ENCODE measurements at places on chromosomes 1 and 21. TPM values are rescaled to one million over a fixed set of nuclear protein-coding genes. Genes with fewer than 3 reads are reported as not detected.

DNA sequence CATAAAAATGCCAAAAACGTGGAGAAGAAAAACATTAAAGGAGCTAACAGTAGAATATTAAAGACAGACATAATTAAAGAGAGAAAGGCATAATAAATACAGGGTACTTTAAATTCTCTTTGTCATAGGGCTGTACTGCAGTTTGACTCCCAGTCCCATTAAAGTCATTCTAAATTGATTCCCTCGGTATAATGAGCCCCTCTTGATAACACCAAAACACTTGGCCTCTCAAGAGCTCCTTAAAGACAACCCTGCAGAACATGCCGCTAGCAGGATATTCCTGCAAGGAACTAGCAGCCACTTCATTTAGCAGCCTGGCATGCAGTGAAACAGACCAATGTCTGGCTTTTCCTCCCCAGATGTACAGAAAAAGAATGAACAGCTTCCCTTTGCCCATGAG is 273.8 kb upstream of the ESRRG start:
- no peak for DNase-seq

Gene RNU1-1
- polyA plus RNA-seq: 1.5 TPM

DNA sequence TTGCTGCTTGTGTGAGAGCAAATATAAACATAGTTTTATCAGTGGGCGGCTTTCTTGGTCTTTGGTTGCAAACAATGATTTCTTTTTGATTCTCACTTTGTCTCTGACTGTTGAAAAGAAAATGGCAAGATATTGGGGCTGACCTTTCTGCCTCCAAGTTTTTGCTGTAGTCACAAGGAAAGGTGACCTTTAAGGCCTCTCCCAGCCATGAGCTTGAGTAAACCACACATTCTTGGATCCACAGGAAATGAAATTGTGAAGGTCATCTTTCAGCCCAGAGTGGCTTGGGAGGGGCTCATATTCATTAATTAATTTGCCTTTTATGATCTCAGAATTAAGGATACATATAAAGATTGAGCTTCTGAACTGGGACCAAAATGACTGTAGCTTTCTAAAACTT is 241.6 kb downstream of the BACH1 start:
- no peak for DNase-seq

DNA sequence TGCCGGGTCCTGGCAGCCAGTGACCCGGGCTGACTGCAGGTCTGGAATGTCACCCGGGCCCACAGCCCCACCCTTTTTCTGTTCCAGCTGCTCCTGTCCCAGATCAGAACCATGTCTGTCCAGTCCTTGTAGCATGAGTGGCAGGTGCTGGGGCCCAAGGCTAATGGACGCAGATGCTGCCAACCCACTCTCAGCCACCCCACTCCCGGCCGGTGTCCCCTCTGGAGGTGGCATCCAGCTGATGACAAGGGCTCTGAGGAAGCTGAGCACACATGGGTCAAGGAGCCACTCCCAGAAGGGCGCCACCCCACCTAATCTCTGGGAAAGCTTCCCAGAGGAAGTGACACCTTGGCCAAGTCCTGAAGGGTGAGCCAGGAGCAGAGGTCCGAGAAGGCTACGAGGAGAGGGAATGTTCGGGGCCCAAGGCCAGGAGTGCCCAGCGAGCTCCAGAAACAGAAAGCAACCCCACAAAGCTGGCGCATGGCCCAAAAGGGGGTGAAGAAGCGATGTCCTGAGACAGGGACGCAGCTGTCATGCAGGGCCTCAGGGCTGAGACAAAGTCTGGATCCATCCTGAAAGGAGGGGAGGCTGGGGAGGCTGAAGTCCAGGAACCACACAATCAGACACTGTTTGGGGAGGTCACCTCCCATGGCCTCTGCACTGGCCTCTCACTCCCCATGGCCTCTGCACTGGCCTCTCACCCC is 39.5 kb downstream of the ACOT7 start:
- DNase-seq: no peak

- DNase-seq: no peak
Measured at GRCh38 chr1:208825300-208825699, 581.1 kb upstream of the PLXNA2 start.

DNA sequence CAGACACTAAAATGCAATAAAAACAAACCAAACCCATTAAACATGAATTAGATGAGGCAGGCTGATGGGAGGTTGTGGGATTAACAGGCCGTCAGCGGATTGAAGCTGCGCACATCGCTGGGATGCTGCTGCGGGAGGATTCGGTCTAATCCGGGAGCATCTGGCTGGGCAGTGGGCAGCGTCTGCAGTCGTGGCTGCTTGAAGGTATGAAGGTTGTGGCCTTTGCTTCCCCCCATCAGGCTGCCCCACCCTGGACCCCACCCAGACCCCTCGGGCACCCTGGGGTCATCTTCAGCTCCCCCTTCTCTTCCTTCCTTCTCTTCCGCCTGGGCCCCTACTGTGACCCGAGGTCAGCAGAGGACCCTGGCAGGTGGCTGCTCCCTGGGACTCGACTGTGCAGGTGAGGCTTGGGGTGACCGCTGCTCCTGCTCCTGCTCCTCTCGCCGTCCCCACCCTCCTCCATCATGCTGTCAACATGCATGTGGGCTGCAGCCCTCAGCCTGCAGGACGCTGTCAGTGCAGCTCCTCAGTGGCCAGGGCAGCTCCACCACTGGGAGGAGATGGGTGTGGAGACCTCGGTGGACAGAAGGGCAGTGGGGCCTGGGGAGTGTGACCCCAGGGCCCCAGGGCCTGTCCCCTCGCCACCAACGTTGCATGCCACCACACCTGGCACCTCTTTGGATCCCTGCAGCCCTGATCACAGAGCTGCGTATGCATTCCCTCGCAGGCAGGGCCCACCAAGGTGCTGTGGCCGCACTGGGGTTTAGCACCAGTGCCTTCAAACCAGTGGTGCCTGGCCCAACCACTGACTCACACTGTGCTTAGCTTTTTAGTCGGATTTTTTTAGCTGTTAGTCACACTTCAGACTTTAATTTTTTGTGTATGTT is 112.2 kb upstream of the COL6A1 start:
- DNase-seq: no peak

Gene MTHFR
- polyA plus RNA-seq: 23.1 TPM

DNA sequence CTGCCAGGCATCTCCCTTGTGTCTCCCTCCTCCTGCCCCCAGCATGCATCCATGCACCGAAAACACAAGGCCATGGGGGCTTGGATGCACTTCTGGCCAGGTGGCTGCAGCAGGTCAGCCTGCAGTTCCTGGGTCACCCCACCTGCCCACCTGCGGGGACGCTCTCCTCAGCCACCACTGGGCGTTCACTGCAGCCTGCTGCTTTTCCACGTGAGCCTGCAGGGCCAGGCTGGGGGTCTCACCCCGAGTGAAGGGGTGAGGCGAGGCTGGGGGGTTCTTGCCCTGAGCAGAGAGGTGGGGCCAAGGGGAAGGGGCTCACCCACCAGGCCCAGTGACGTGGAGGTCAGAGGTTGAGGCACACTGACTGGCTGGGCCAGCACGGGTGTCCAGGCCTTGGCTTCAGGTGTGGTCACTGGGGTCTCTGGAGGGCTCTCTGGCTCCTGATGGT is 64.6 kb downstream of the WNT9A start:
- no peak for DNase-seq

Gene DIO1
- 0.95 TPM for polyA plus RNA-seq

GRCh38 chr1:102252731-102253505 is 256.2 kb upstream of the OLFM3 start:
- DNase-seq: no peak

DNA sequence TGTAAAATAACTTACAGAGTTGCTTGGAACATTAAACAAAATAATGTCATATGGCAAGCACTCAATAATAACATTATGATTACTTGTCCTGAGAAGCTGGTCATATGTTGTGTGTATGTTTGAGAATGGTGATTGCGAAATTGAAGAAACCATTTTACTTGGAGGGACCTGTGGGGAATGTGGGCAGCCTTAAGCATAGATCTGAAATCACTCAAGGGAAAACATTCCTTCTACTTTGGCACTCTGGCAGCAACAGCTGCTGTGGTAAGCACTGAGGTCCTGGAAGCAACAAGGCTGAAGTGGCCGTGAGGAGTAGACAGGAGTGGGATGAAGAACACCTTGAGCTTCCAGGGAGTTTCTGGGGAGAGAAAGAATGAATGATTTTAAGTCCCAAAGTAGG is 165.4 kb upstream of the ADAMTS5 start:
- no peak for DNase-seq

- no peak for DNase-seq
Measured at GRCh38 chr1:205043866-205044265, 854 bp downstream of the CNTN2 start.

Gene FOXD2
- polyA plus RNA-seq: 0.31 TPM

- peak; percentile 28 for DNase-seq
Measured at GRCh38 chr1:157580179-157580827, 17.6 kb downstream of the FCRL4 start.

DNA sequence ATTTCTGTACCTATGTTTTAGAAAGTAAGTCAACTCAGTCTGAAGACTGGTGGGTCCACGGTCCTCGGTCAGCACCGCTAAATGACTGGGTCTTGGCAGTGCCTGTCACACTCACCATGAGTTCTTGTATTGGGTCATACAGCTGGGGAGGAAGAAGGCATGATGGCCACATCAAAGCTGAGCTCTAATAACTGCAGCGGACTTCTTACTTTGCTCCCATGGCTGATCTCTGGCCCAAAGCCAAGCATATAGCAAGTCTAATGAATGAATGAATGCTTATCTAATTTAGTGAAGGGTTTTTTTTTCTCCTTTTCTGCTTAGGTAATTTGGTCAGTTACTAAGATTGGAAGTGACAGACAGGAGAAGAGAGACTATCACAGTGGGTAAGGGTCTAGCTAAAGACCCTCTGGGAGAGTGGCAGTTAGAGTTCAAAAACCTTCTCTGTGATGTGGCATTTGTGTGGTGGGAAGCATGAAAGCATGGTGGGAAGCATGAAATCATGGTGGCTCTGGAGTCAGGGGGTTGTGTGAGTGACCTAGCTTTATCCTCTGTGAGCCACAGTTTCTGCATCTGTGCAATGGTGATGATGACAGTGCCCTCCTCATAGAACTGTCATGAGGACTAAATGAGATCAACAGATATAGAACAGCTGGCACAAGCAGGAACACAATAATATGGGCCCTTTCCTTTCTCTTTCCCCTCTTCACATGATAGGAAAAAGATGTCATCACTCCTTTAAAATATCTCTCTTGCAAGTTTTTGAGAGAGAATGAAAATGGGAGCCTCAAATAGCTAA is 78.9 kb upstream of the JAK1 start:
- no peak for DNase-seq

DNA sequence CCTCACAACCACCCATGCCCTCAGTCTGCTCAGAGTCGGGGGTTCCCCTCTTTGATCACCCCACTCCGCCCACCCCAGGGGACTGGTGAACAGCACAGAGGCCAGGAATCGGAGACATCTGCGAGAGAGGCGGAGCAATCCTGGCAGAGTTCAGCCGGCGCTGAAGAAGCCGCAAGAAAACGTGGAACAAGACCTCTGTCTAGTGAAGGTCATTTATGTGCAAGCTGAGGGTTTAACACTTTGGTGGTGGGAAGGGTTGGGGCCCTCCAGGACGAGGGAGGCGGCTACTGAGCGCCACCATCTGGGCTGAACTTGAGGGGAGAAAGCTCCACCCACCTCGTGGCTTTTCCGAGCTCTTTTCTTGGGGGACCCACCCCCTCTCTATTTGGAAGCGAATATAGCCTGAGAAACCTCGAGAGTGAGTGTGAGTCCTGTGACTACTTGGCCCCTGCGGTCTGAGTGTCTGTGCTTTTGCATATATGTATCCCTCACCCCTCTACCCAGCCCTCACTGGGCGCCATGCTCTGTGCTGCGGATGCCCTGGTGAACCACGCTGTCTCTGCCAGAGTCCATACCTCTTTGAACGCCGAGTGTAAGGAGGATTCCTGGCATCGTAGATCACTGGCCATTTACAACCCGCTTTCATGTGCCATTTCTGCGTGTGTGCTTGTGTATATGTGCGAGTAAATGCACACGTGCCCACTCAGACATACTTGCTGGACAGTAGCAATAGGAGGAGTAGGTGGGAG is 1.2 kb upstream of the EPHA10 start:
- DNase-seq: no peak

- no peak for DNase-seq
Measured at GRCh38 chr21:22743085-22743484, 1744.9 kb downstream of the NCAM2 start.

Gene TNFRSF8
- polyA plus RNA-seq: 0.34 TPM

DNA sequence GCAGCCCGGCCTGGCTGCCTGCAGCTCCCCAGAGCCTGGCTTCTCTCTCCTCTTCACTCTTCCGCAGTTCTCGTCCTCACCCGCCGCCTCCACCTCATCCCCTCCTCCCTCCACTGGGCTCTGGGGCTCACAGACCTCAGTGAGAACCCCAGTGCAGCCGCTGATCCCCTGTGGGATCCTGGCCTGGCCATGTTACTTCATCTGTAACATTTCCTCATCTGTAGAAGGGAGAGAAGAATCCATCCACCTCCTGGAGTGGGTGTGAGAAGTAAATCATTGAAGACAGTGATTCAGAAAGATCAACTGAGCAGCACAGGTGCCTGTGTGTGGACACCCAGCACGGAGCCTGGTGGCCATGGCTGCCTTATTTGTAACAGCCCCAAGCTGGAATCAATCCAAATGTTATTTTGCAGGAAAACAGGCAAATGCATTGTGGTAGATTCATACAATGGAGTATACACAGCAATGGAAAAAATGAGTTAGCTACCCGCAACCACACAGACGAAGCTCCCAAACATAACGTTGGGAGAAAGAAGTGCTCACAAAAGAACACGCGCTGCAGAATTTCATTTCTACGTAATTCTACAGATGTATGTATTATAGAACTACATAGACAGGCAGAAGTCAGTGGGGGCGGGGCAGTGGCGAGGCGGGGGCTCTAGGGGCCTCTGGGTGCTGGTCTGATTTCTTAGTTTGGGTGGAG is 8.7 kb downstream of the LAPTM5 start:
- DNase-seq: no peak
